ENCODE measurements at places on chromosomes 5 and 9.

DNA sequence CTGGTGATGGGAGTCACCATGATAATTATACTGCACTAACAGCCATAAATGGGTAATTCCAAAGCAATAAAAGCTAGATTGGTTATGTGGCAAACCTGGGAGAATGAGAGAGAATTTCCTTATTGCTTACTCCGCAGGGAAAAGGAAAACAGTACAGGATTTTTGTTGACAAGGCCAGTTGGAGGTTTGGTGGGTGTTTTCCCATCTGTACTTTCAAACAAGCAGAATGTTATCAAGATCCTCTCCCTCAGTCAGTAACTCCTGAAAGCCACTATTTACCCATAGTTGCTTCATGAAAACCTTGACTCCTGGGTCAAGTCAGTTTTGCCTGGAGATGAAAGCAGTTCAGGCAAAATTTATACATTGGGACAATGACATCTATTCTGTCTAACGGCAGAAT lies 26.4 kb downstream of the IL9 start:
- DNase-seq, result no peak

- no peak for DNase-seq
Measured at GRCh38 chr9:98789483-98790133, 6.7 kb downstream of the ANKS6 start.

DNA sequence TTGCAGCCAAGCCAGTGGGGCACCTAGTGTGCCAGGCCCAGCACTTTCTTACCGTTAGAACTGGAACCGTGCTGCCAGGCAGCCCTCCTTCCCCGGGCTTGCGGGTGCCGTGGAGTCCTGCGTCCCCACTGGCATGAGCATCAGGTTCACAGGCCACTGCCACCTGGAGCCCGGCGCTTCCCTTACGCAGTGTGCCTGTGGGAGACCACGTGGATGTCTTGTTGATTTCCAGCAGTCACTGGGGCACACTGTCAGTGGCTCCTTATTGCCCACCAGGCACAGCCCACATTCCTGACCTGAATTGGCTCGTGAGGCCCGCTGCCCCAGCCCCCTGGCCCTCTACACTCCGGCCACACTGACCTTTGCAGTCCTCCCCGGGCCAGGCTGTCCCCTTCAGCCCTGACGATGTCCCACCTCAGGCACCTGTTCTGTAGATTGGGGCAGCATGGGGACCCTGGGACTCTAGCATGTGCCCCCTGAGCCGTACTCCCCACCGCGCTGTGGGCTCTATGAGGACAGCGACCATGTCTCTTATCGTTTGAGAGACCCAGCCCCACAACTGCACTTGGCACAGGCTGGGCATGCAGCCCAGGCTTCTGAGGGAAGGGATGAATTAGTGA lies 10.4 kb upstream of the CEL start:
- no peak for DNase-seq

DNA sequence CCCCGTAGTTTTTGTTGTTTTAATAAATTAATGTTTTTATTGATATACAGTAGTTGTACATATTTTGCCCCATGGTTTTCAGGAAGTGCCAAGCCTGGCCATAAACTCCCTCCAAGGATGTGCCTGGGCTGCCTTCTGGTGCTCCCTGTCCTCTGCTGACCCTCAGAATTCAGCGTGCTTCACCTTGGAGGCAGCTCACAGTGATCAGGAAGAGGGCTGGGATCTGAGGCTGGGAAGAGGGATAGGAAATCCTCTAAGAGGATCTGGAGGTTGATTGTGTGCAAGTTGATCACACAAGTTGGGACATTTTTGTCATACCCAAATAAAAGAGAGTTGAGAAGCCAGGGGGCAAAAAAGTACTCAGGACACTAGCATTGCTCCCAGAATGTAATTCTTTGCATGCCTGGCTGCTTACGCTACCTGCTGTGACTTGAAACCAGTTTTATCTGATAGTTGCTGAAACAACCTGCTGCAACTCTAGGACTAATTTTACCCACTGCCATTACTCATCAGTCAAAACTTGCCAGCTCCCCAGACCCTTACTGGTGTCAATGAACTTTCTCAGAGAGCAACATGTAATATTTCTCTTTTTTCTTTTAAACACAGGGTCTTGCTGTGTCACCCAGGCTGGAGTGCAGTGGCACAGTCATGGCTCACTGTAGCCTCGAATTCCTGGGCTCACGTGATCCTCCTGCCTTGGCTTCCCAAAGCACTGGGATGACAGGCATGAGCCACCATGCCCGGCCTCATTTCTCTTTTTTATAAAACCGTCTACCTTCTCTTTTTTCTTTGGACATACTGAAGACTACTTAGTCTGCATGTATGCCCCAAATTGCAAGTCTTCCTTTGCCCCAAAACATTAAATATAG lies 29.0 kb downstream of the PDE6A start:
- DNase-seq, result no peak

- DNase-seq, result no peak
Measured at GRCh38 chr5:33611877-33612276, 171.1 kb downstream of the TARS1 start.

DNA sequence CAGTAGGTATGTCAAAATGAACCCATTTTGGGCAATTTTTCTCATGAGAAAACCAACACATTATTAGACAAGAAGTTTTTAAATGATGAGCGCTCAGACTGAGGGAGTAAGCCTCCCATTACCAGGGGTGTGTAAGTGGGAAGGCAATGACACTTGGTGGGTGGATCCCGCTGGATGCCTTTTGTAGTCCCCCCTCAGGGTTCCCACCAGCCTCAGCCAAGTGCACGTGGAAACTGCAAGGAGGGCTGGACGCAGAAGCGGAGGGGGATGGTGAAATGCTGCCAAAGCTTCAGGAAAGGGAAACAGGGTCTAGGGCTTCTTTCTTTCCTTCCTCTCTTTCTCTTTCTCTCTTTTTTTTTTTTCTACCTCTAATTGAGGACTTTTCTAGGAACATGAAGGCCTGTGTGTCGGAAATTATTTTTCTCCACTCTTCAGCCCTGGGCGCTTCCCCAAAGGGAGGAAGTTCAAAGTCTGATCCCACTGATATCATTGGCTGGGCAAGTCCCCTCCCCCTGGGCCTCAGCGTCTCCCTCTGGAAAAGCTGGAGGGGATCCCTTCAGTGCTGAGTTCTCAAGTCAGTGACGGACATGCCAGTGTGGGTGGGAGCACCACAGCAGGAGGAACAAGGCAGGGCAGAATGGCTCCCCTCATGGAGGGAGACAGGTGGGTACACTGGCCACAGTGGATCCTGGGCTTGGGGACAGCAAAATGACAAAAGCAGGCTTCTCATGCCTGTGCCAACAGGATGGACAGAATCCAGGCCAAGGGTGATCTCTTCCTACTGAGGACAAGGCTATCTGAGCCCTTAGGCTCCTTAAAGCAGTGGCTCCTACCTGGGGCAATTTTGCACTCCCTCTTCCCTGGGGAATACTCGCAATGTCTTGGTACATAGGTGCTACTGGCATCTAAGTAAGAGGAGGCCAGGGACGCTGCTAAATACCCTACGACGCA lies 23.9 kb upstream of the SLC25A51 start:
- DNase-seq, result no peak

DNA sequence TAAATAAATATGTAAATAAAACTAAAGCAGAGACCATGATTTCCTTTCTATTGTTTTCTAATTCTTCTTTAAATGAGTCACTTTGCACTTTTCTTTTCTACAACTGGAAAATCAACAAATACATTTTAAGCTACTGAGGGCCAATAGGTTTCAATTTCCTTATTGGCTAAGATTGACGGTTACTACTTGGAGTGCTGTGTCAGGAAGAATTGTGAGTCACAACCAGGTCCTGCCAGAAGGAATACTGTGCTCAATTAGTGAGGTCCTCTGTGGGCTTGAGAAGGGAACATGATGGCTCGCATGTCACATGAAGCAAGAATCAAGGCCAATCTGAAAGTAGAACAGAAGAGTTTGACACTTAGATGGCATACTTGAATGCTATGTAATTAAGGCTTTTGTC lies 110.8 kb downstream of the HMHB1 start:
- DNase-seq, result no peak

DNA sequence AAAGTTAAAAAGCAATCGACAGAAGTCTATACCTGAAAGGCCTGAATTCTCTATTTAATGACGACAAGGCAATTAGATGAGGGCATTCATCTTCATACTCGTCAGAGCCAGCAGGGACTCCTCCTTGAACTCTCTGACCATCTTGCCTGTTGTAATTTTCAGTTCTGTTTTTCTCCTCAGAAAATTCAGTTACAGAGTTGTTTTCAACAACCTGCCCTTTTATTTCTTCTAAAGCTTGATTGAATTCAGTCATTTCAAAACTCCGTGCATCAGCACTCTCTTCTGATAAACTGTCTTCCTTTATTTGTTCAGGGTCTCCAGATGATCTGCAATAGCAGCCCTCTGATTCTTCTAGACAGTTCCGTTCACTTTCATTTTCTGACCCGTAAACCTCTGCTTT lies 15.6 kb downstream of the RIOK2 start:
- no peak for DNase-seq

DNA sequence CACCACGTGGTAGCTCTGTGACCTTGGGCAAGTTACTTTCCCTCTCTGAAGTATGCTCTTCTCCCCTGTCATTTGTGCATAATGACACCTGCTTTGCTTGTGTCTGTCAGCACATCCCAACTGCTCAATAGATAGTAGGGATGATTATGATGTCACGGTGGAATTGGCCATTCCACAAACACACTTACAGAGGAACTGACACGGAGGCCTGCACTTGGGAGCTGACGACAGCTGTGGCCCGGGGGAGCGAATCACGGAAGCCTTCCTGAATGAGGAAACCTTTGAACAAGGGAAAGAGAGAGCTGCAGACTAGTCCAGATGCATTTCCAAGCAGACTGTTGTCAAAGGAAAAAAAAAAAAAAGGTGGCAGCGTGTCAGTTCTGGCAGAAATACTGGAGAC lies 21.0 kb downstream of the TLX3 start:
- DNase-seq, result no peak

GRCh38 chr9:33787839-33788238 lies 7.5 kb upstream of the PRSS3 start:
- DNase-seq, result no peak

DNA sequence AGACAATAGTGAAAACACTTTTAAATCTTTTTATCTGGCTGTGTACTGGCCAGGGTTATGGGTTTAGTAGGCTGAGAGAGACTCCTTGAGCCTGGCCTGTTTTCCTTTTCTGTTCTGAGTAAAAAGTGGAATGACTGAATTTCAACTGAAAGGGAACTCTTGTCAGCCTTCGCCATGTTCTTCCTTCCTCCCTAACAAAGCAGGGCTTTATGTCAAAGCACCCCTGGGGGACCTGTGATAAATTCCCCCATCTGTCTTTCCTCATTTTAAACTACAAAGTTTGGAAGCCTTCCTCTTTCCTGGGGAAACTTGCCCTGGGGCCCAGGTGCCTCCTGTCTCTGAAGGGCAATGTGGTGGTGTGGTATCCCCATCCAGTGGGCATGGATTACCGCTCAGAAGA lies 29.7 kb downstream of the LARP1 start:
- no peak for DNase-seq

DNA sequence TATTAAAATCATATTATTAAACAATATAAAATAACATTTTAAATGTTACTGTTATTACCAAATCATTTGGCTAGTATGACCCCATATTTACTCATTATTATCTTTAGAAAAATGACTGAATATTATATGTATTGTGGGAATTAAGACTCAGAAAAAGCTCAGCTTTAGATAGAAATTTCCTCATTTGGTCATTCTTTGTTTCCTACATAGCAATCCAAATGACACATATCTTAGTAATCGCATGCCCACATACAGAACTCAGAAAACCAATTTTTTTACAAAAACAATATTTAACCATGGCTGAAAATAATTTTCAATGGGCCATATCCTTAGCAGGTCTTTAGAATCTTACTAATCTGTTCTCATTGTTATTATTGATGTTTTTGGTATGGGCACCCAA lies 53.8 kb upstream of the TSLP start:
- DNase-seq, result no peak

DNA sequence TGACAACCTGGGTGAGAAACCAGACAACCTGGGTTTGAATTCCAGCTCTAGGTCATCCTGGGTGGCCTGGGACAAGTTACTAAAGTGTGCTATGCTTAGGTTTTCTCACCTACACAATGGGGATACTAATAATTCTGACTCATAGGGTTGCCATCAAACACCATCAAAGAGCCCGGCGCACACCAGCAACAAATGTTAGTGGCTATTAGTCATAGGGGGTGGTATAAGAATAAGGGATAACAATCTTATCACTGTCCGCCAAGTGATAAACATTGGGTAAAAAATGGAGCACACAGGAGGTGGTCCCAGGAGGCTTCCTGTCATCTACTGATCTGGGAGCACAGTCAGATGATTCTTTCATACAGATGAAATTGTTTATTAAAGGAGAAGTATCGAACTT lies 61.4 kb upstream of the AFAP1L1 start:
- DNase-seq, result no peak

GRCh38 chr9:37989701-37990100 lies 79.3 kb downstream of the SHB start:
- DNase-seq, result no peak

GRCh38 chr5:131720714-131721113 lies 76.1 kb downstream of the FNIP1 start:
- DNase-seq, result no peak

DNA sequence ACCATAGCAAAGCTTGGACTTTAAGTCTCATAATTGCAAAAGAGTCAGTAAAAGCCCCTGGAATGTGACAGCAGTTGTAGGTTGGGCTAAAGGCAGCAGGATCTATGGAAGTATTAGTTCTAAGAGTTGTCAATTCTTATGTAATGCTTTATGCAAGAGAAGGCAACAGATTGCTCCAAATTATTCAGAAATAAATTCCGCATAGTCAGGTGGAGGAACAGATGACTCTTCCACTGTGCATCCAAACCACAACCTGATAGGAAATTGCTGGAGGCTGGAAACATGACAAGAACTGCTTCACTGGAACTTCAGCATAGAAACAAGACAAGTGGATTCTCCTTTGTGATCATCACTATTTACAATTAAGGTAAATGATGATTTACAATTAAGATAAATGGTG lies 101.0 kb downstream of the STARD4 start:
- DNase-seq, result no peak

GRCh38 chr5:80825786-80826460 lies 134.2 kb upstream of the RASGRF2 start:
- no peak for DNase-seq

DNA sequence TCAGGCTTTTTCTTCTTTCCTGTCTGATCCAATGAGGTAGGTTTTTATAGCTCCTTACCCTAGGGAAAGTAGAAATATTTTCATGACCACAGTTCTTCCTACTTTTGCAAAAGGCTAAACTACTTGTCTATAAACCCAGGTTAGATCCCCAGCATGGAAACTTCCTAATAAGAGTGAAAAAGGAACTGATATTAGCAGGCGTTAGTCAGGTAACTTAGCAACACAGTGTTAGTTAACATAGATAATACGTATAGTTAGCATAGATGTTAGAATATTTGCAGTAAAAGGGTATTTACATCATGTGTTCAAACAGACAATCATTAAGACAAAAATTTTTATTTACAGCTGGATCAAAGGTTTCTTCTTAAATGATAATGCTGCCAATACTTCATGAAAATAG lies 162.9 kb upstream of the DAB2 start:
- no peak for DNase-seq

GRCh38 chr5:123665822-123666371 lies 153.9 kb downstream of the CSNK1G3 start:
- DNase-seq, result no peak

GRCh38 chr5:19047277-19047676 lies 940.7 kb downstream of the CDH18 start:
- no peak for DNase-seq
